ENCODE measurements at places on chromosomes 7 and 10.

- no peak for DNase-seq
These were observed 11.5 kb downstream of the RBM17 start for GRCh38 chr10:6100370-6100769.

DNA sequence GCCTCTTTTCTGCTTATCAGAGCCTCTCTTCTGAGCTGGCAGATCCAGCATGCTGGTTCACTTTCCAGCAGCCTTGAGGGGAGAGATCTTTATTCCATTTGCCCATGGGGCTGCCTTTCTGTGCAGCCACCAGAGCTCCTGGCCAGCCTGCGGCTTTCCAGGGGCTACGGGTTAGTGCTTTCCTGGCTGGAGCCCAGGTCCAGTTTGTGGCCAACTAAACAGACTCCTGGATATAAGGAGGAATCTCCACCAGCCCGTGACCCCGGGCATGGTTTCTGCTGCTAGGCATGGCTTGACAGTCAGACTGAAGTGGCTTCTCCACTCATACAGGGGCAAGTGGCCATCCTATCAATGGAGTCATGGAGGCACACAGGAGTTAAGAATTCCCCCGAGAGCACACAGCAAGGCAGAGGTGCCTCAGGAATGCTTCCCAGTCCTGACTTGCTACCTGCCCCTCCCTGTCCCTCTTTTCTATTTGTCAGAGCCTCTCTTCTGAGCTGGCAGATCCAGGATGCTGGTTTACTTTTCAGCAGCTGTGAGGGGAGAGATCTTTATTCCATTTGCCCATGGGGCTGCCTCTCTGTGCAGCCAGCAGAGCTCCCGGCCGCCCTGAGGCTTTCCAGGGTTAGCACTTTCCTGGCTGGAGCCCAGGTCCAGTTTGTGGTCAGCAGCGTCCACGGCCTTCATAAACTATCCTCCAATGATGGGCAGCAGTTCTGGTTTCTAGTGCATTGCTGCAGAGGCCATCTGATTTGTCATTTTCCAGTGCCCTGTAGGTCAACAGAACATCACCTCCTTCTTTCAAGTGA lies 35.9 kb downstream of the TSPAN15 start:
- no peak for DNase-seq

- no peak for DNase-seq
These were observed 3.3 kb downstream of the AHR start for GRCh38 chr7:17301471-17302456.

- no peak for DNase-seq
These were observed 144.3 kb downstream of the FZD1 start for GRCh38 chr7:91408388-91409154.

- no peak for DNase-seq
These were observed 9.6 kb upstream of the ZMIZ1 start for GRCh38 chr10:79058899-79059841.

DNA sequence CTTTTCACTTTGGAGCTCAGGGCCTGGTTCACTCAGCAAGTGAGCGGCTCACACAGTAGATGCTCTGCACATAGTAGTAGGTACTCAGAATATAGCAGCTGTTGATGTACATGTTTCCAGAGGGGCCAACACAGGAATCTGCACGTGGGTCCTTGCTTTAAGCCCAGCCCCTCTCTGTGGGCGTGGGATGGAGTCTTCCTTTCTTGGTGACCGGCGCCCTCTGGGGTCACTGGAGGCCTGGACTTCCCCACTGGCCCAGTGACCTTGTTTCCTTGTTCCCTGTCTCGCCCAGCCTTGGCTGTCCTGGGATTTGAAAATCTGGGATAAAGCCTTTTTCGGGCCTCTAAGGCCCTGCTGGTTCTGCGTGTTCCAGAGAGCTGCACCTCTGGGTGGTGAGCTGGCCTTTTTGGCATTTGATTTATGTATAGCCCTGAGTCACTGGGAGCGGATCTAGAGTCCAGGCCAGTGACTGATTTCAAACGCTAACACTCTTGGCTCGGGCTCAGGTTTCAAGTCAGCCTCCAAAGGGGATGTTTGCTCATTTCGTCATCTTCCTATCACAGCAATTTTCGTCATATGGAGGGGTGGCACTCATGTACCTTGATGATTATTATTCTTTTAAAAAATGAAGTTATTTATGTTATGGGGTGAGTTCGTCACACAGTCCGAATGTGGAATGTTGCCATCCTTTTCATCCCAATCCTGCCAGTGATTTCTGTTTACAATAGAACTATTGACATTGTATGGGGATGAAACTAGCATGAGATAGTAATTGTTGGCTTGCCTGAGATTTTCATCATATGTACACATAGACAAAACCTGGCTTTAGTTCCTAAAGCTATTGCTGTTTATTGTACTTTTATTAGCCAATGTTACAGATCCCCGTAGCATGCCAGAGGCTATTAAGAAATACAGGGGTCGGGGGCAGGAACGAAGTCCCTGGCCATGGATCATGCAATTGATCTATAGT lies 65.5 kb downstream of the CUX1 start:
- peak; percentile 99 for DNase-seq

DNA sequence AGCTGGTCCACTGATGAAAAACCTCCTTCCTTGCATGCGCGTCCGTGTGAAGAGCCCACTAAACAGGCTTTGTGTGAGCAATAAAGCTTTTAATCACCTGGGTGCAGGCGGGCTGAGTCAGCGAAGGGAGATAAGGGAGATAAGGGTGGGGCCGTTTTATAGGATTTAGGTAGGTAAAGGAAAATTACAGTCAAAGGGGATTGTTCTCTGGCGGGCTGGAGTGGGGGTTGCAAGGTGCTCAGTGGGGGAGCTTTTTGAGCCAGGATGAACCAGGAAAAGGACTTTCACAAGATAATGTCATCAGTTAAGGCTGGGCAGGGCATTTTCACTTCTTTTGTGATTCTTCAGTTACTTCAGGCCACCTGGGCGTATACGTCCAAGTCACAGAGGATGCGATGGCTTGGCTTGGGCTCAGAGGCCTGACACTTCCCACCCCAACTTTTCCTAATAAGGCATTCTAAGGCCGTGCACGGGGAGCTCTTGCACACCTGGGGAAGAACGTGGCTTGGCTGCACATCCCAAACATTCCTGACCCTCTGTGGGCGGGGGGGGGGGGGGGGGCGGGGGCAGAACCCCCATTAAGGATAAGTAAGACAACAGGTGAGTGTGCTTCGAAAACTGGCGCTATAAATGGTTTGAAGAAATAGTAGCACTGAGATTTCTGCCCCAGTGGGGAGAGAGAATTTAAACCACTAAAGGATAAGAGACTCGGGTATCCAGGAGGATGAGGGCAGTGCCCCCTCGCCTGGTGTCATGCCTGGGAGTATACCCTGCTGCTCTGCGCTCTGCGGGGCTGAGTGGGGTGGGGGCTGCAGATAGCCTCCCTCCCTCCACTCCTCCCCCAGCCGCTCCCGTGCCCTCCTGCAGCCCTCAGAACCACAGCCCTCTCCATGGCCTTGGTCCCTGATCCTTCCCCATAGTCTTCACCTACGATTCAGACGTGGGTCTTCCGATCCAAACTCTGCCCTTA lies 217.6 kb downstream of the MLLT10 start:
- no peak for DNase-seq

DNA sequence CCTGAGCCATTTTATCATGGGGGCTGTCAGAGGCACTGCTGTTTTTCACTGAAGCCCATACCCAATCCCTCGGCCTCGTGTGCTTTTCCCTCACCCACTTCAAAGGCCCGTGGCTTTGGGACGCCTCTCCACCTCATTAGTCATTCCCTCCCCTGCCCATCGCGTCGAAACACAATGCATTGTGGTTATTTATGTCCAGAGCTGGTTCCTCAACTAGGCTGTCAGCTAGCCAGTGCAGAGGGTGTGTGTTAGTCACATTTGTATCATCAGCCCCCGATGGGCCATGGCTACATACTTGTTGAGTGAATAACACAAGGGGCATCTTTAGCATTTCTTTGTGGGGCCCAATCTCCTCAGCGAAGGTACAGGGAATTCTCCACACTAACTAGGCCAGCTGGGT lies 3.8 kb upstream of the CRCP start:
- no peak for DNase-seq

- DNase-seq: no peak
These were observed 10.3 kb downstream of the FAM3C start for GRCh38 chr7:121385800-121386179.

DNA sequence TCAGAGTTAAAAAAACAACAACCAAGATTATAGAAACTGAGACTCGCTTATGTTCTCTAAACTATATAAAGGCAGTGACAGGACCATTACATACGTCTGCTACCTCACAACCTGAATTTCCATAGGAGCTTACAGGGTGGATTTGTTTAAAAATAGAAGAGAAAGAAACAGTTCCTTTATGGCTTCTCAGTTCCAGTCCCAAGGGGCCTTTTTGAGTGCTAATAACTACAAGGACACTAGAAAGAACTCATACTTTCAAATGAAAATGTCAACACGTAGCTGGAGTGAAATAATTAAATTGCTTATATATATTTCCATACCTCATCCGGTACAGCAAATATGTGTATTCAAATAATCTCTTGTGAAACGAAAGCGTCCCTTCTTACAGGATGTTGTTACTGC lies 19.7 kb downstream of the TSPAN12 start:
- DNase-seq: no peak

- DNase-seq: no peak
These were observed 177.3 kb downstream of the RPS24 start for GRCh38 chr10:78210976-78211375.
